CD4-positive, alpha-beta memory T cell (primary cell): ENCODE measurements at places on chromosomes 5 and 9.

DNA sequence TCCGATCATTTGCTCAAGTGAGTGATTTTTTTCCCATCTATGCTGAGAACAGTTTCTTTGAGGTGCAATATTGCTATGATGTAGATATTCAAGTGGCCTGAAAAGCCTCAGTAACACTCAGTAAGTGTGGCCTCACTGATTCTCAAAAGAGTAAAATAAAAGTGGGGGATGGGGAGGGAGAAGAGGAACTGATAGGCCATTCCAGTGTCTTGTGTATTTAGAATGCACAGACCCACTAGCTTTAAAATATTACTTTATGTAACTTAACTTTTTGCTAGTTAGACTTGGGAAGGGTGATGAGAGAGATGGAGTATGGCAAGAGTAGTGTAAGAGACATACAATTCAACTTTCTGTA is 79.5 kb upstream of the ZNF608 start:
- DNase-seq: no peak

GRCh38 chr9:138112090-138112748 is 234.6 kb downstream of the CACNA1B start:
- DNase-seq: no peak

GRCh38 chr5:116395631-116396203 is 178.9 kb downstream of the SEMA6A start:
- DNase-seq: no peak

- no peak for DNase-seq
Measured at GRCh38 chr5:125722550-125722949, 700.7 kb upstream of the GRAMD2B start.

DNA sequence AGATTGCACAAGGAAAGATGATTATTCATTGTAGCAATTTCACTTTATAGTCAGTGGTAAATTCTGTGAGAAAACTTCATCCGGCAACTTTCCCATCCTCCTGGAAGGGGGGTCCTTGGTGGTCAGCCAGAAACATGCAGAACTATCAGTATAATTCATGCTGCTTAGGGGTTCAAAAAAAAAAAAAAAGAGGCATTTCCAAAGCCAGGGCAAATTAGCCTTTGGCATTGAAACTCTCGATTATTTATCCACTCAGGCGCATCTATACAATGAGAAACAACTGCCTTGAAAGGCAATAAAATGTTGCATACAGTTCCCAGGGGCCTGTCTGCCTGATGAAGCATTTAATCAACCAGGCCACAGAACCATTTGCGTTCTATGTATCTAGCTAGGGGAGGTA is 263.3 kb downstream of the TMEM167A start:
- DNase-seq: no peak

DNA sequence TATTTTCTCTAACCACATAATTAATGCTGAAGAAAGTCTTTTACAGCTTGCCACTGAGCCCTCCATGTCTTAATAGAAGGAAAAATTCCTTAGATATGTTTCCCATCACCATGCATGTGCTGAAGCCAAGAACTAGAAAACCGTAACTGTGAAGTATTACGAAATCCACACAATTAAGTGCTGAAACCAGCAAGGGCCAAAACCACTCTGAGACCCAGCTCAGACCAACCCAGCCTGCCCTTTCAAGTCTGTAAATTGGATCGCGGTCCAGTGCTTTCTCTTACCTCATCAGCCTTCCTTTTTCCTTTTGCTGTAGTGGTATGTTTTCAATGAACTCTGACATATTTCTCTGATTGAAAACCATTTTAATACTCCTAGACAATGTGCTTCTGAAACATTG is 26.3 kb downstream of the SEMA5A start:
- no peak for DNase-seq

GRCh38 chr5:66617226-66617861 is 21.2 kb downstream of the MAST4 start:
- DNase-seq: no peak

GRCh38 chr9:93596399-93596798 is 20.0 kb downstream of the PHF2 start:
- DNase-seq: no peak

GRCh38 chr9:83936523-83936922 is 15.3 kb upstream of the KIF27 start:
- DNase-seq: no peak

GRCh38 chr9:94925751-94926430 is 199.4 kb downstream of the AOPEP start:
- no peak for DNase-seq

GRCh38 chr5:36704131-36704530 is 97.7 kb downstream of the SLC1A3 start:
- DNase-seq: no peak

- DNase-seq: no peak
Measured at GRCh38 chr9:112268413-112268812, 65.0 kb downstream of the PTBP3 start.

DNA sequence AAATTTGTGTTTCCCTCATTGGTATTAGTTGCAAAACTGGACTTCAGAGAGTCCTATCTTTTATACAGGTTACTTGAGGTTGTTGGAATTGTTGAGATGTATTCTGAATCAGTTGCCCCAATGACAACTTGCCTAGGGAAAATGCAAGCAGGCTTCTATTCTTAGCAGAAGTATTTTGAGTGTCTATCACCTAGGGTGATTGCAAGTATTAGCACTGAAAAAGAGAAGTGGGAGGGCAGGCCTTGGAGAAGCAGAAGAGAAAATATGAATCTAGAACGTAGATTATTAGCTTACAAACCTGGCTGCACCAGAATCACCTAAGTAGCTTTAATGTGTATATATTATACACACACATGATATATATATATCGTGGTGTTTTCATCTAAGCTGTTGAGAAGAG is 43.2 kb downstream of the ADAMTS12 start:
- DNase-seq: no peak

DNA sequence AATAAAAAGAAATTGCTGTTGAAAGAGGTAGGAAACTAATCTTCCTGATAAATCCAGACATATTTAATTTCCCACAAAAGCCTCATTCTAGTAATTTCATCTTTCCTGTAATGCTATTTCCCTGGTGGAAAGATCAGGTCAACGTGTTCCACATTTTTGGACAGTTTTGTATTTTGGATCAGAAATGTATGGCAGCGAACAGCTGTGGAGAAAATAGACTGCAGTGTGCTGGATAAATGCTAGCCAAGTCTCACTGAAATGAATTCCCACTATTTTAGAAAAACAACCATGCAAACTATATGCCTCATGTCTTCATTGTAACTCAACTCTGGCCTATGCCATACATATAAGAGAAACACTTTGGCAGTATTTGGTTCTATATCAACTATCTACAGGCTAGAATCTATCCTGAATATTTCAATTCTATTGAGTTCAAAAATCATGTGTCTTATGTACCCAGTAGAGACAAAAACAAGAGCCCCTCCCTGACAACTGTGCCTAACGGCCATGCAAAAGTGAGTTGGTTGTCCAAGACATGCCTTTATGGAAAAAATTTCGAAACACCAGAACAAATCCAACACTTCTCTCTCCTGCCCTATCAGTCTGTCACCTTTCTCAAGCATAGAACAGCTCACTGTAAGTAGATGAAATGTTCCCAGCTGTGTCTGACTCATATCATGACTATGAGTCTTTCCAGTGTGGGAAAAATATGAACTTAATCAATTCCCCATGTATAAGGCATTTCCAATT is 191.3 kb upstream of the NREP start:
- DNase-seq: no peak

DNA sequence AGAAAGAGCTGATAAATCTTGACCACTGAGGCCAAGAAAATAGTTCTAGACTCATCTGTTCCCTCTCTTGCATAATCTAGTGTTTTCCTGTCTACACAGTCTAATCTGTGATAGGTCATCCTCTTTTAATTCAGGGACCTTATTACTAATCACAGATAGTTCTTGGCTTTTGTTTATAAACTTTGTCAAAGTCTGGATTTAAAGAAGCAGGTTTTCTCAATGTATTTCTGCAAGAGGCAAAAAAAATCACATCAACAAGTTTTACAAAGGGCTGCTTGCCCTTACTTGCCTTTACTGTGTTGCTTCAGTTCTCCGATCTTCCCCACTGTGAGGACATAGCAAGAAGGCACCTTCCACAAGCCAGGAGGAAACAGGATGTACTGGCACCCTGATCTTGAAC is 43.9 kb upstream of the MTAP start:
- DNase-seq: no peak

DNA sequence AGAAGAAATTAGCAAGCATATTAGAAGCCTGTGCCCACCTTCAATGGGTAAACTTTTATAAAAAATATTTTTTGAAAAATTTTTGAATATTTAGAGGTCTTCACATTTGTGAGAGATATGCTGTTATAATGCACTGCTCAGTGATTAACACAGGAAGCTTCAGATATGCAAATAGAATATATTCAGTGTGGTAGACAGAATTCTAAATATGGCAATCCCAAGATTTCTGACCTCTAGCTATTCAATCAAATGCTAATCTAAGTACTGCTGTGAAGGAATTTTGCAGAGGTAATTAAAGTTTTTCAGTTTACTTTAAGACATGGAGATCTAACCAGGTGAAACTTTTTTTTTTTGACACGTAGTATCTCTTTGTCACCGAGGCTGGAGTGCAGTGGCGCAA is 103.5 kb downstream of the ADAMTS19 start:
- no peak for DNase-seq

- DNase-seq: no peak
Measured at GRCh38 chr9:11159318-11159862, 546.6 kb upstream of the PTPRD start.

- DNase-seq: no peak
Measured at GRCh38 chr5:31698673-31699072, 59.7 kb downstream of the PDZD2 start.

DNA sequence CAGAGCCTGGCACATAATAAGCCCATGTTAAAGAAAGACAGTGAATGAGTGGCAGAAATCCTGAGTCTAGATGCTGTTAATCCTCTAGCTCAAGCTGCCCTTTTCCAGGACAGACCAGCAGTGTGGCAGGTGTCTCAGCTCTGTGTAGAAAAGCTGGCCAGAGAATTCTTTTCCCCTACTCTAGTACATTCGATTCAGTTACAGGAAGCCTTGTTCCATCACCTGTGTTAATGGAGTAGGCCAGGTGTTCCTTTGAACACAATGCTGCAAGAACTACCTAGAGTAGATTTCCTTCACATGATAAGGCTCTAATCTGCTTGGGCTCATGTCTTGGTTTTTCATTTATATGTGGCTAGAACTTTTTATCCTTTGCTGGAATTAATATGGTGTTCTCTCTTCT is 52.5 kb downstream of the NUP214 start:
- no peak for DNase-seq

DNA sequence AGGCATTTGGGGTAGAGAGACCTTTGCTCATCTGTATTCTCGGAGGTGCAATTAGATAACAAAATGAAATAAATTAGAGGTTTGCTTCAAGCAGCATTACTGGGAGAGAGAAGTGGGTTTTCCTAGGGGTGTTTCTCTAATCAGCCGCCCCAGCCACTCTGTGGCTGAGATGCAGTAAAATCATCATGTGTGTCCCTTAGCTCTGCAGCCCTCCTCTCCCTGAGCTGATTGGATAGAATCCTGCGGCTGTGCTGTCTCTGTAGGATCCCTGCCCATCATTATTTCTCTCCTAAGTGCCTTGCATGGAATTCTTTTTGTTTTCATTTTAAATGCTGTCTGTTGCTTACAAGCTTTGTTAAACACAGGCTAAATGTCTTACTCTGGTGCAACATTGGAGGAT is 171.4 kb downstream of the SH3GL2 start:
- DNase-seq: no peak

DNA sequence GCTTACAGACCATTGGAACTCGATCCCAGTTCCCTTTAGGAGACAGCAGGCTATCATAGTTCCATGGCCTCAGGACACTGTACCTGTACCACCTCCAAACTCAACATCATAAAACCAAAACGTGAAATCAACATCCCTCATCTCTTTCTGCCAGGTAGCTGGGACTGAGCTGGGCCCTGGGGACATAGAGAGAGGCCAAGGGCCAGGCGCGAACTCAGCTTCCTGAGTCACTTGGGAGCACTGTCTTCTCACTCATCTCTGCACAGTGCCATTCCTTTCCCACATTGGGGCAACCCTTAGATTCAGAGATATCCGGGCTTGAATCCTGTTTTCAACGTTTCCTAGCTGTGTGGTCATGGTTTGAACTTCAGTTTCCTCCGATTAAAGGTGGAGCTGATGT is 12.2 kb downstream of the DAB2IP start:
- no peak for DNase-seq

- no peak for DNase-seq
Measured at GRCh38 chr9:6040077-6040476, 24.7 kb upstream of the RANBP6 start.

GRCh38 chr5:126613941-126614592 is 13.3 kb downstream of the PHAX start:
- no peak for DNase-seq

- DNase-seq: no peak
Measured at GRCh38 chr9:14511452-14511851, 181.8 kb downstream of the ZDHHC21 start.

GRCh38 chr5:154706416-154706815 is 48.8 kb upstream of the LARP1 start:
- no peak for DNase-seq

GRCh38 chr9:23573800-23574199 is 252.2 kb downstream of the ELAVL2 start:
- DNase-seq: no peak

- DNase-seq: no peak
Measured at GRCh38 chr5:179795049-179795862, 1.5 kb downstream of the LTC4S start.

DNA sequence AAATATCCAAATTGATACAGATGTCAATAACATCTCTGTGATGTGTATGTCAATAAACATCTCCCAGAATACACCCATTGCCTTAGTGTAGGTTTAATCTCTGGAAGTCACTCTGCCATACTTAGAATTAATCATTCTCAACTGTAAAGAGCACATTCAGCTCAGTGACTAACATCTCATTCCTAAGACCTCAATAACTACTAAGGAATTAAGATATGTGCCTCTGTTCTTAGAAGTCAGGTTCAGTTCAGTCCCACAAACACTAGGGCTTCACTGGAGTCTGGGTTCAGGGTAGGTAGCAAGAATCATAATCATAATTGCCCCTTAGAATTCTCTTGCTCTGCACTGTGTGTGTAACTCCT is 31.7 kb downstream of the UGCG start:
- no peak for DNase-seq

DNA sequence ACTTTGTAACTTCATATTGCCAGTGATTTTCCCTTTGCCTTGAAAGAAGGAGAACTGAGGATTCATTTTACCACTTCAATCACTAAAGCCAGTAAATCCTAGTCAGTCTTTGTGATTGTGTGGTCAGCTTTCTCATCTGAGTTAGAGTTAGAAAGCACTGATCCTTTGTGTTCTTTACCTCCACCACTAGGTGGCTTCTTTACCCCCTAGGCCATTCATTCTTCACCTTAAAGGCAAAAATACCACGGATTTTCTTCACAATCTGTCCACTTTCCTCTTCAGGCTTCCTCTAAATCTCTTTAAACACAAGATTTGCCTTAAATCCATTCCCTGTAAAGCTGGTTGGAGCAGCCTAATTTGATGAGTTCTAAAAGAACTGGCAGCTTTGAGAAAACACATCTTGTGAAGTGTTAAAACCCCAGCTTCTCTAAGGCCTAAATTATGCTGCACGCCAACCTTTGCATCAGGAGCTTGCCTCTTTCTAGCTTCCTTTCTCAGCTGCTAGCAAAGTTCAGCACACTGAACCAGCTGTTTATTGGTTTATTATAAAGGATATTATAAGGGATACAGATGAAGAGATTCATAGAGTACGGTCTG is 20.4 kb downstream of the BDP1 start:
- DNase-seq: no peak
